ENCODE measurements at places on chromosomes 4 and X. TPM values are rescaled to one million over a fixed set of nuclear protein-coding genes. Genes with fewer than 3 reads are reported as not detected.

The XG gene
- total RNA-seq, result 0.59 TPM

The GPR50 gene
- total RNA-seq, result not detected

The MSMO1 gene
- total RNA-seq, result 367 TPM

The ATP7A gene
- total RNA-seq, result 16.3 TPM

The FOXR2 gene
- total RNA-seq, result not detected

The ZNF157 gene
- 0.09 TPM for total RNA-seq

The IL13RA2 gene
- total RNA-seq, result 63.2 TPM
